ENCODE measurements at places on chromosomes 13 and 19. TPM values are rescaled to one million over a fixed set of nuclear protein-coding genes. Genes with fewer than 3 reads are reported as not detected.

The ADPRHL1 gene
- total RNA-seq, result 3.3 TPM

The IGFL2 gene
- 1.1 TPM for total RNA-seq

The KRI1 gene
- 38.3 TPM for total RNA-seq

The ACP7 gene
- not detected for total RNA-seq

The LILRA1 gene
- not detected for total RNA-seq

The ZNF763 gene
- 0.76 TPM for total RNA-seq

The ZNF358 gene
- total RNA-seq, result 4.2 TPM

The FGF22 gene
- 0.05 TPM for total RNA-seq

The GRK1 gene
- not detected for total RNA-seq

The NTN5 gene
- total RNA-seq, result not detected

The TMEM238 gene
- total RNA-seq, result 92.7 TPM

The ZNF324B gene
- 10.4 TPM for total RNA-seq

The C19orf18 gene
- not detected for total RNA-seq

The SNRNP70 gene
- 994 TPM for total RNA-seq

The KL gene
- total RNA-seq, result not detected

The PSG6 gene
- total RNA-seq, result not detected

The MYCBP2 gene
- 54.9 TPM for total RNA-seq

The IZUMO2 gene
- not detected for total RNA-seq

The MEIOSIN gene
- not detected for total RNA-seq

The ATP8B3 gene
- 2.0 TPM for total RNA-seq

The FCGBP gene
- total RNA-seq, result 14.8 TPM

The PRR22 gene
- 2.1 TPM for total RNA-seq

The C19orf85 gene
- total RNA-seq, result 0.83 TPM

The SLC25A41 gene
- 0.13 TPM for total RNA-seq

The PLPPR3 gene
- total RNA-seq, result not detected

The IZUMO1 gene
- 0.58 TPM for total RNA-seq

The CEACAM4 gene
- total RNA-seq, result not detected

The SHD gene
- 0.21 TPM for total RNA-seq

The GPR12 gene
- not detected for total RNA-seq

The KLK5 gene
- 0.08 TPM for total RNA-seq

The FLT3 gene
- total RNA-seq, result not detected

The VSTM1 gene
- not detected for total RNA-seq

The KBTBD6 gene
- total RNA-seq, result 5.8 TPM

The DZIP1 gene
- not detected for total RNA-seq

The SIGLEC5 gene
- not detected for total RNA-seq

The MIA gene
- 15.8 TPM for total RNA-seq

The C19orf73 gene
- total RNA-seq, result 5.9 TPM

The GET3 gene
- total RNA-seq, result 105 TPM

The GJB6 gene
- total RNA-seq, result 1.9 TPM

The CGB7 gene
- total RNA-seq, result not detected

The HMG20B gene
- total RNA-seq, result 152 TPM

The CALR3 gene
- total RNA-seq, result 0.20 TPM

The KLHL1 gene
- not detected for total RNA-seq

The NTF4 gene
- total RNA-seq, result not detected

The NFIX gene
- 32.3 TPM for total RNA-seq

The MEDAG gene
- total RNA-seq, result not detected

The DPF1 gene
- 0.89 TPM for total RNA-seq

The POSTN gene
- total RNA-seq, result not detected

The CD37 gene
- not detected for total RNA-seq

The BRME1 gene
- 3.9 TPM for total RNA-seq

The SHKBP1 gene
- total RNA-seq, result 128 TPM

The COL5A3 gene
- total RNA-seq, result not detected

The PTPRH gene
- 103 TPM for total RNA-seq

The SCN1B gene
- total RNA-seq, result 0.73 TPM

The ZNF57 gene
- 5.7 TPM for total RNA-seq

The DLL3 gene
- 0.15 TPM for total RNA-seq

All from HT-29 (cell line).